ENCODE measurements at places on chromosomes 7 and 10.

- no peak for DNase-seq
These were observed 25.4 kb downstream of the PPP2R2D start for GRCh38 chr10:131926253-131926652.

GRCh38 chr7:33593611-33594010, 311.7 kb upstream of the BMPER start:
- DNase-seq = no peak

DNA sequence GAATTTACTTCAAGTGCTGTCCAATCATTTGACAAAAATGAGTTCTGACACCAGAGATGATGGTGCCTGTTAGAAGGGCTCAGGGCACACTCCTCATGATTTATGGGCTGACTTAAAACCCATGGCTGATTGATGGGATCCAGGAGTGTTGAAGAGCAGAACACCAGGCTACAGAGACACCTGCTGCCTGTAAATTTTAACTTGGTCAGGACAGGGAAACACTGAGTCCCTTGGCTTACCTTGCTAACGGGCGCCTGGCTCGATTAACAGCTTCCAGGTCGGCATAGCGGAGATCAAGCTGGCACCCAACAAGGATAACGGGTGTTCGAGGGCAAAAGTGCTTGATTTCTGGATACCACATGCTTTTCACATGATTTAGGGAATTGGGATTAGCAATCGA, 51.4 kb downstream of the RHOBTB1 start:
- DNase-seq = no peak

DNA sequence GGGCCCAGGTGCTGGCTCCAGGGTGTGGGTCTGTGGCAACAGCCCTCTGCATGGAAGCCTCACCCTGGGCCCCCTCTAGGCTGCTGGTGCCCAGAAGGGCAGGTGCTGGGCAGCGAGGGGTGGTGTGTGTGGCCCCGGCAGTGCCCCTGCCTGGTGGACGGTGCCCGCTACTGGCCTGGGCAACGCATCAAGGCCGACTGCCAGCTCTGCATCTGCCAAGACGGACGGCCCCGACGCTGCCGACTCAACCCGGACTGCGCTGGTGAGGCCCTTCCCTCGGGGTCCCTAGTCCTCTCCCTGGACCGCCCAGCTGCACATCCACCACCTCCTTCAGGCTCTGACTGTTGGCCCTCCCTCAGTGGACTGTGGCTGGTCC, 18.8 kb upstream of the ZNF467 start:
- DNase-seq = no peak

DNA sequence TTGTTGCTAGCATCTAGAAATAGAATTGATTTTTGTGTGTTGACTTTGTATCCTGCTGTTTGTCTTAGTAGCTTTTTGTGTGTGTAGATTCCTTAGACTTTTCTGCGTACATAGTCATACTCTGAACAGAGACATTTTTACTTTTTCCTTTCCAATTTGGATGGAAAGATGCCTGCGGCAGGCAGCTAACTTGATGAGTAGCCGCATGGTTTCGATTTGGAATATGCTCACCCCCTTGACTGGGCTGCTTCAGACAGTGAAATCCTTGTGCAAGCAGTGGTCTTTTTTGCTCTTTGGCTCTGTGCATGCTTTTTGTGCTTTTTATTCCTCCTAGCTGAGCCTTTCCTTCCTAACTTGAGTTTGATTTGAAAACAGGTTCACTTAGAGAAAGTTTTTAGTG, 71.8 kb downstream of the HHEX start:
- no peak for DNase-seq

GRCh38 chr10:13942035-13942434, 355.3 kb downstream of the PRPF18 start:
- no peak for DNase-seq

GRCh38 chr10:101493249-101493648, 94.8 kb downstream of the POLL start:
- no peak for DNase-seq

DNA sequence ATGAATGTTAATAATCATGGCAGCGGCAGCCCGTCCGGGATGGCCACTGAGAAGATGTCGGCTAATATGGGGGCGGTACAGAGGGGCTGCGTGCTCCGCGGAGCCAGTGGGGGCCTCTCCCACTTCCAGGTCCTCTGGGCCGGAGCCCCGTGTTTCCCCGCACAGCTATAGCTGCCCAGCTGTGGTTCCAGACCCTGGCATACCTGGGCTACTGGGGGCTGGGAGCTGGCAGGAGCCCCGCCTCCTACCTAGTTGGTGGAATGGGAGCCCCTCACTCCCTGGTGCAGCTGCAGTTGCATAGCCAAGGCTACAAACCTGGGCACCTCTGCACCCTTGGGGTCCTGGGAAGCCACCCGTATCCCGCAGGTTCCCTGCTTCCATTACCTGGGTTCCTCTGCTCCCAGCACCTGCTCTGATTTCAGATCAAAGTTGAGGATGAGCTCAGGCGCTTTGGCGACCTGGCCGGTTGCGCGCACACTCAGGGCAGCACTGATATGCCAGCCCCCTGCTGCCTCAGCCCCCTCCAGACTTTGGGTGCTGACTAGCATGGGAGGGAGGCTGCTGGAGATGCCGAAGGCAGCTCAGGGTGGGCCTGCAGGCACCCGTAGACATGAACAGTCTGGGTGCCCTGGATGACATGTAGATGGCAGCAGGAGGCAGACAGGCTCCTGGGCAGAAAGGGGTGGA, 236.5 kb upstream of the SEMA3D start:
- DNase-seq = no peak

DNA sequence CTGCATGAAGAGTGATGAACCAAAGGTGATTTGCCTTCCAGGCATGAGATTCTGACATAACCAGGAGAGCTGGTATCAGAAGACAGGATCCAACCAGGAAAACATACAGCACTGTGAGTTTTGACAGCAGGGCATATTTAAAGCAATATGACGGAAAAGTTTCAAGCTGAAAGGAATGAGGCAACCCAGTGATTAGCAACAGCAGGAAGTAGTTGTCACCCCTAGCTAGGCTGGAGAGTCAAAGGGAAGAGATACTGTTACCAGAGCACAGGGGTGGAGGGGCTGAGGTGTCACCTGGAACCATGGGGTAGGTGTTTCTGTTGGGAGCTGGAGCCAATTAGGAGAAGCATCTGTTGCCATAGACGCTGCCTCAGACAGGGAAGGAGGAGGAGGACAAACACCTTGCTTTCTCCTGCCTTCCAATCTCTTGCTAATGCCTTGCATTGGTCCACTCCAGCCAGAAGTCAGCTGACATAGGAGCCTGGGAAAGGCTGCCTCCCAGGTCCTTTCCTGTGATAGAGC, 125.4 kb upstream of the SORCS3 start:
- DNase-seq = no peak

DNA sequence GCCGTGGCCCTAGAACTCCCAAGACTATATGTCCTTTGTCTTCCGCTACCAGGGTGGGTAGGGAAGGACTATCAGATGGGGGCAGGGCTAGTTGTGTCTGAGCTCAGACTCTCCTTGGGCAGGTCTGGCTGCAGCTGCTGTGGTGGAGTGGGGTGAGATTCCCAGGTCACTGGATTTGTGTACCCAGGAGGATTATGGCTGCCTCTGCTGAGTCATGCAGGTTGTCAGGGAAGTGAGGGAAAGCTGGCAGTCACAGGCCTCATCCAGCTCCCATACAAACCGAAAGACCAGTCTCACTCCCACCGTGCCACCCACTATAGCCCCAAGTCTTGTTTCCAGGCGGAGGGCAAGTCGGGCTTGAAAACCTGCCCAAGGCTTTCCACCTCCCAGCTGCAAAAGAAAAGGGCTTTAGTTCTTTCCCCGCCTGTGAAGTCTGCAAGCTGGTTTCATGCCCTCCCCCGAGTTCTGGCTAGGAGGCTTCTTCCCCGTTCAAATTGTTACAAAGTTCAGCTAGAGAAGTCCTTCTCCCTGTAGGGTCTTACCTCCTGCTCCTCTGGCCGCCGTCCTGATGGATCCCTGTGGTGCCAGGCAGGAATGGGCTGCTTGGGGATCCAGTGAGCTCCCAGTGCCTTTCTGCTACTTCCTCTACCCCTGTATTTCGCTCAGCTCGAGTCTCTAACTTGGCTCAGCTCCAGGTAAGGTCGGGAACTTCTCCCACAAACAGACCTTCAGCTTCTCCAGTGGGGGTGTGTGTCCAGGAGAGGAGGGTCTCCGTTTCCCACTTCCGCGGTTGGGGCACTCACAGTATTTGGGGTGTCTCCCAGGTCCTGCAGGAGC, 106.8 kb upstream of the FGL2 start:
- DNase-seq = no peak

GRCh38 chr10:76315240-76315639, 883.8 kb downstream of the LRMDA start:
- DNase-seq = no peak

GRCh38 chr10:60480865-60481563, 91.3 kb upstream of the ANK3 start:
- no peak for DNase-seq

- DNase-seq = no peak
These were observed 1038.9 kb downstream of the GRM8 start for GRCh38 chr7:126213876-126214275.

DNA sequence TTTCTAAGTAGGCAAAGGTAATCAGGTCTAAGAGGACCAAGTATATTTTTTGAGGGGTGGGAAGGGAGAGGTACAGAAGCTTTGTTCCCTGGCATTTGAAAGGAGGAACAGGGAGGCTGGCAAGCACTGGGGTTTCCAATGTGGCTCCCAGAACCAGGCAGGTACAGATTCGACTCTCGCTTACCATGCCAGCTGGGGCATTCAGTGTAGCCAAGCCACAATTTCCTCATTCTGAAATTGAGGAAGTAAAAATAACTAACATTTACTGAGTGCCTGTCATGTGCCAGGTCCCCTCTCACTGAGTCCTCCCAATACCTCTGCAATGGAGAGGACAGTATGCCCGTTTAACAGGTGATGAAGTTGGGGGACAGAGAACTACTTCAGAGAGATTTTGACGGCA, 45.9 kb upstream of the BET1 start:
- DNase-seq = peak; percentile 44

DNA sequence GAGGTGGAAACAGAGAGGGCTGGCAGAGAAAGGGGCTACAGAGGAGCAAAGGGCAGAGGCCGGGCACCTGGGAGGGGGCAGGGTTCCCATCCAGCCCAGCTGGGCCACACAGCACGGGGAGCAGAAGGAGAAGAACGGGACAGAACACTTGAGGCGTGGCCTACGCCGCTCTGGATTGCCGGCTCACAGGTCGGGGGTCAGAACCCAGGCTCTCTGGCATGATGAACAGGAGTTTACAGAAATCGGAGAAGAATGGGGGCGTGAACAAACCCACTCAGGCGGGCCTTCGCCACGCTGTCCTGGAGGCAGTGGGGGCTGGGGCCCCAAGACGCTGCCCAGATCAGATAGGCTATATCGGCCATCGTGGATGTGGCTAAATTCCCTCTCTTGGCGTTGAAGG, 362.2 kb upstream of the SHH start:
- DNase-seq = no peak

GRCh38 chr10:19373988-19374387, 325.4 kb downstream of the MALRD1 start:
- no peak for DNase-seq

GRCh38 chr7:1224086-1224716, 8.5 kb upstream of the UNCX start:
- no peak for DNase-seq

- no peak for DNase-seq
These were observed 64.4 kb upstream of the SFMBT2 start for GRCh38 chr10:7475046-7475911.

- DNase-seq = no peak
These were observed 283.0 kb downstream of the HDAC9 start for GRCh38 chr7:18778594-18778993.

- no peak for DNase-seq
These were observed 33.0 kb upstream of the LRRTM3 start for GRCh38 chr10:66892871-66893270.

DNA sequence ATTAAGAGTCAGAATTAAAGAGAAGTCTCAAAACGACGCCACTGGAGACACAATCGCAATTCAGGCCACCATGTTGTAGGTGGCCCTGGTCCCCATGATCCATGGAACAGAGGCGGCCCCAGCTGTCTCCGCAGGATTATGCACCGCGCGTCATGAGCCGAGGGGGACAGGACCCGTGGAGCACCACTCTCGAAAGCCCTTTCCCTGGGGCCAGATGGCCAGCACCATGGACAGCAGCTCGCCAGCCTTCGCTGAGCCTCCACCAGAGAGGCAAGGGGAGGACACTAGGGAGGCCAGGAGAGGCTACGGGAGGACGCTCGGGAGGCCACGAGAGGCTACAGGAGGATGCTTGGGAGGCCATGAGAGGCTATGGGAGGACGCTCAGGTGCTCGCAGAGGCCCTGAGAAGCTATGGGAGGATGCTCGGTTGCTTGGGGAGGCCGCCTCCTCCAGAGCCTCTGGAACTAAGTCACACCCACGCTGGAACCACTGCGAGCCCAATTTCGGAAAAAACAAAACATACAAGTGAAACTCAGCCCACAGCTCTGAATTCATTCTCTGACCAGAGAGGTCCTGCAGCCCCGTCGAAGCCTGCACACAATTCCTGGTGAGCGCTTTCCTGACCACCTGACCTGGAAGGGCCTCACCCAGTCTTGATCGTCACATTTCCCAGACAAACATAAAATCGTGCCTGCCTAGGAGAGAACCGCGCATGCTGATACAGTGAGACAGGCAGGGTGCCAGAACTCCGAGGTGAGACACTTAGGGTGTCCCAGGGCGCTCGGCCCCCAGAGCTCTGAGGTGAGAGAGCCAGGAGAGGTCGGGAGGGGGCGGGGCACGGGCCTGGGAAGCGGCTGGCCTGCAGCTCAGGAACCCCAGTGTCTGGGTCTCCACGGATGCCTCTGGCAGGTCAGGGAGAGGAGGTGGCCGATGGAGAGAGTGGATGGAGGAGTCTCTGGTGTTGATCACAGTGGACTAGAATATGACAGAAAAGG, 224.4 kb downstream of the PTPRN2 start:
- no peak for DNase-seq

- DNase-seq = no peak
These were observed 97.2 kb upstream of the LAMB4 start for GRCh38 chr7:108227366-108227765.

DNA sequence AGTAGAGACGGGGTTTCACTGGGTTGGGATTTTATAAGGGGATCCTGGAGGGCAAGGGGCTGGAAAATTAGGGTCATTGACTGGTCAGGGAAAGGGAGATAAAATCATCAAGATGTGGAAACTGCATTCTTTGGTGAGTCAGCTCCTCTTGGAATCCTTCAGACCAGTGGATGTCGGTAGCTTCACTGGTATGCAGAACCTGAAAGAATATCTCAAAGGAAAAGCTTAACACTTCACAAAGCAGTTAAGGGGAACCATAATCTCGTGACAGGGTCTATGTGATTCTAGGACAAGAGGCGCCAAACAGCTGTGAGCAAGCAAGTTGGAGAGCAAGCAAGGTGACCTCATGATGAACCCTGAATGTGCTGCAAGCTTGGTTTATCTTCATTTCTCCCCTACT, 634.7 kb upstream of the AUTS2 start:
- no peak for DNase-seq

DNA sequence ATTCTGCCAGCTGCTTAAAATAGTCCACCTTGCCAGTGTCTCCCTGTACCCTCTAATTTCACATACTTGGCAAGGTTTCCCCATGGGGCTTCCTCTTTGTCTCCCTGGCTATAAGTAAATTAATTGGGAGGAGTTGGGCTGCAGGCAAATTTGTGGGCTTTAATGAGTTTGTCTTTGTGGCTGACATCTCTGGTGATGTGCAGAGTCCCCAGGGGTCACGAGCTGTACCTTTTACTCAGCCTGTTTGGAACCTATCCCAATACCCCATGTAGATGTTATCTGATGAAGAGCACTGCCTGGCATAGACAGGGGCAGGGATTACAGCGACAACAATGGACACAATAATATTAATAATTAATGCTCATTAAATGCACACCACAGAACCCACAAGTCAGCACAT, 132.5 kb downstream of the SLIT1 start:
- no peak for DNase-seq

GRCh38 chr10:31041011-31041410, 9.3 kb upstream of the ZNF438 start:
- no peak for DNase-seq

All from activated B cell treated with CpG ODN at 0.5 μM for 24 hours (primary cell).